Nephron progenitor cell (in vitro differentiated cells): ENCODE measurements at places on chromosomes 3 and 15.

- DNase-seq = no peak
Measured at GRCh38 chr3:193560091-193560490, 5.4 kb upstream of the ATP13A4 start.

DNA sequence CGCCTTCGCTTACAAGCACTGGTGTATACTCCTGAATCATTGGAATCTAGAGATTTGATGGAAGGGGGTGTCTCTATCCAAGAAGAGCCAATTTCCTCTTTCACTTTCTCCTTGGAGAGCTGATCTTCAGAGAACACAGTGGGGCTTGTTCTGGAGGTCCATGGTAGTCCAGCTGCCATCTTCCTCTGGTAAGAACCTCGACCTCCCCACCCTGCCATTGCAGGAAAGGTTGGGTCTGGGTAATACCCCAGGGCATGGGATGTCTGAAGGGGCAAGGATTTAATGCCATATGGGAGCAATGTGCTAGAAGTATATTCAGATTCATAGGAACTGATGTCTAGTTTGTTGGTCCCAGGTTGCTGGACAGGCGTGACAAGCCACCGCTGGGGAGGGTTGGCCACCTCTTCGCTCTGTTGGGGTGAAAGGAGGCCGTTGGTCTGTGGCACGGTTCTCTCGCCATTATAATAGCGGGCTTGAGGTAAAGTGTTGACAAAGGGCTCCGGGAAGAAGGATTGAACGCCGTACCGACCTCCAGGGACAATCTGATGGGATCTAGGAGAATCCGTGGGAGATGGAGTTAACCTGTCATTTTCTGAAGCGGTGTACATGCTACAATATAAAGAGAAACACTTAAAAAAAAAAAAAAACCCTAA is 4.8 kb downstream of the EOMES start:
- DNase-seq = no peak

GRCh38 chr15:81880314-81880713 is 165.5 kb downstream of the MEX3B start:
- DNase-seq = no peak

DNA sequence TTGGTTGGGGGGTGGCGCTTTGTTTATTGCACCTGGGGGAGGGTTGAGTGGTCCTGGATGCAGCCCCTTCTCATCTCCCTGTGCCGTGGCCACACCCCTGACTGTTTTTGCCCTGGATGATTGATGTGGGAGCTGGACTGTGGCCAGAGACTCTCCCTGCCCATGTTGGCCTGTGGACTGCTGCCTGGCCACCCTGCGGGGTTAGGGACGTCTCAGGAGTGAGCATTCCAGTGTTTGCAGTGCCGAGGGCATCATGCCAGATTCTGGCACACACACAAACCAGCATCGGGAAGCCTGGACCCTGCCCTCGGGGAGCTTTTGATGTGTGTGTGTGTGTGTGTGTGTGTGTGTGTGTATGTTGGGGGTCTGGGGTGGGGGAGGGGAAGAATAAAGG is 15.8 kb downstream of the APBA2 start:
- no peak for DNase-seq

DNA sequence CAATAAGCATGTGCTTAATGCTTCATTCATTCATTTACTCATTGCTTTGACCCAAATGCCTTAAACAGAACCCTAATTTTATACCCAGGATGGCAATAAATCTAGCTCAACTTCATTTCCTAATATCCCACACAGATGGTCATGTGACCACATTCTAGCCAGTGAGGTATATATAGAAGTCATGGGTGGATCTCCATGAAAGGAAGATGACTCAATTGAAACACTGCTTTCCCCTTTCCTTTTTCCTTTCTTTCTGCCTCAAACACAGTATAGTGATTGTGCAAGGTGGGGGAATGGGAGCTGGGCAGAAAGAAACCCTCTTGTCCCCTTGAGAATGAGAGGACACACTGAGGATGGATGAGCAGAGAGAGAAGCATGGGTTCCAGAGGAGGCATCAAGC is 183.5 kb upstream of the PRICKLE2 start:
- DNase-seq = no peak

DNA sequence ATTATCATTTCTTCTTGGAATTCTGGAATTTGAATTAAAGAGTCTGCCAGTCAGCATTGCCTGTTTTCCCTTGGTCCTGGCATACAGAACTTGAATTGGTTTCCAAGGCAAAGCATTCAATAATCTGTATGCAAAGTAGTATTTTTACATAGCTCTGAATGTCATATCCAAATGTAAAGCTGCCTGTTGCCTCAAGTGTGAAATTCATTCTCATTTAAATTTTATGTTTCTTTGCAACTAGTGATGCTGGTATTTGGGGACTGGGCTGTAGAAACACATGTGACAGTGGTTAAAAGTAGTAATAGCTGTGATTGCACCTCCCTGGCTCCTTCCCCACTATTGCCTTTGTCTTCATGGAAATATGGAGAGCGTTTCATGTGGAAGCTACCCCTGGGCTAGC is 743.9 kb upstream of the GOLIM4 start:
- no peak for DNase-seq

- no peak for DNase-seq
Measured at GRCh38 chr3:18234717-18235335, 190.3 kb downstream of the SATB1 start.

DNA sequence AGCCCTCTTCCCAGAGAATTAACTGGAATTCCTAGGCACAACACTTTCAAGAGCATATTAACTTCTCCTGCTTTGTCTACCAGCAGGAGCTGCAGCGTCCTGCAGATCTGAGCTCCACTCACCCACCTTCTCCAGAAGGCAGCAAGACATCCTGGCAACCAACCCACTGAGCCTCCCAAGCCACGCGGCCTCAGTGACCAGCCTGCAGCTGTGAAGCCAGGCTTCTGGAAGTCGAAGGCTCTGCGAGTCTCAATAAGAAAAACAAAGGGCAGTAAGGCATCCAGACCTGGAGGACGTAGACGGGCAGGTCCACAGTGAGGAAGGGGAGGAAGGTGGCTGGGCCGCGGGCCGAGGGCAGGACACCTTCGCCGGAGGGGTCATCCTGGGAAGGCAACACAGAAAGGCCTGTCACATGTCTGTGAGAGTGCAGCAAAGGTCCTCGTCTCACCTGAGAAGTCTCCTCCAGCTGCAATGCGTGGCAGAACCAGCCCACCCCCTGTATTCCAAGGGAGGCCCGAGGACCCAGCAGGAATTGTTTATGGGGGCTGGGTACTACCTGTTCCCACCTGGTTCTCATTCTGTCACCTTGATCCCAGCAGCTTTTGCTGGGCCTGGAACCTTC is 36.2 kb downstream of the ZXDC start:
- DNase-seq = no peak

GRCh38 chr3:161420746-161421145 is 49.4 kb upstream of the SPTSSB start:
- no peak for DNase-seq
